ENCODE measurements at places on chromosomes 12 and 14.

- DNase-seq, result no peak
Observed at GRCh38 chr14:85060121-85060520, 469.8 kb upstream of the FLRT2 start.

DNA sequence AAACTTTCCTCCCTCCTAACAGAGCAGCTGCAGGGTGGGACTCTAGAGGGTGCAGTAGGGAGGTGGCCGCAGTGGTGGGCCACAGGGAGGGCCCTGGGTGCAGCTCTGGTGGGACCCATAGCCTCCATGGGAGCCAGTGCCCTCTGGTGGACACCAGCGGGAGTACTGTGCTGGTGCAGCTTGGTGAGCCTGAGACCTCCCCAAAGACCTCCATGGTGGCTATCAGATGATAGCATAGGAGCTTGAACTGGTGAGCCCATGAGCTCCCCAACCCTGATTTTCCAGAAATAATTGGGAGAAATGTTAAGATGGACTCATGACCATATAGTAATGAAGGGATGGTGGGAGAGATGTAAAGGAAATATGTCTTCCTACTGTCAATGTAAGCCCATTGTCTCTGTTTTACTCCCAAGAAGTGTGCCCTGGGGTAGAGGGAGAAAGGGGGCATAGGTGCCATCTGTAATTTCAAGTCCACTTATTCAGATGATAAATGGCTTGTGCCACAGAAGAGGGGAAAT lies 98.7 kb downstream of the GAS2L3 start:
- peak; percentile 24 for DNase-seq

GRCh38 chr14:55448141-55448614 lies 7.8 kb upstream of the TBPL2 start:
- DNase-seq, result peak; percentile 99

GRCh38 chr12:52837413-52837741 lies 3.3 kb upstream of the KRT79 start:
- peak; percentile 94 for DNase-seq

GRCh38 chr14:44982594-44982993 lies 20.6 kb downstream of the TOGARAM1 start:
- DNase-seq, result no peak

DNA sequence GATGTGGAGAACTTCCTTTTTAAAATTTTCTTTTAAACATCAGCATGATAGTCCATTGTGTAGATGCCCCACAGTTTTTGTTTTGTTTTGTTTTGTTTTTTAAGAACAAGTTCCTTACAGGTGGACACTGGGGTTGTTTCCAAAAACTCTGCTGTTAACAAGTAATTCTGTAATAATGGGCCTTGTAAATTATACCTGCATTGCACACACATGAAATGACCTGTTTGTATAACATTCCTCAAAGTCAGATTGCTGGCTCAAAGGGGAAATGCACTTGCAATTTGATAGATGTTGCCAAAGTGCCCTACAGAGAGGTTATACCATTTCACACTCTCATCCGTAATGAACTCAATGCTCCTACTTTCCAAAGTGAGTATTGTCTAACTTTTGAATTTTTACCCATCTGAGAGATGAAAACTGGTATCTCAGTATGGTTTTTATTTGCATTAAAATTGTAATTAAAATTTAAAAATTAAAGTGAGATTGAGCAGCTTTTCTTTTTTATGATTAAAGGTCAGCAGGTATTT lies 89.2 kb downstream of the SPPL3 start:
- no peak for DNase-seq

GRCh38 chr14:71625891-71626701 lies 306.1 kb upstream of the RGS6 start:
- no peak for DNase-seq

DNA sequence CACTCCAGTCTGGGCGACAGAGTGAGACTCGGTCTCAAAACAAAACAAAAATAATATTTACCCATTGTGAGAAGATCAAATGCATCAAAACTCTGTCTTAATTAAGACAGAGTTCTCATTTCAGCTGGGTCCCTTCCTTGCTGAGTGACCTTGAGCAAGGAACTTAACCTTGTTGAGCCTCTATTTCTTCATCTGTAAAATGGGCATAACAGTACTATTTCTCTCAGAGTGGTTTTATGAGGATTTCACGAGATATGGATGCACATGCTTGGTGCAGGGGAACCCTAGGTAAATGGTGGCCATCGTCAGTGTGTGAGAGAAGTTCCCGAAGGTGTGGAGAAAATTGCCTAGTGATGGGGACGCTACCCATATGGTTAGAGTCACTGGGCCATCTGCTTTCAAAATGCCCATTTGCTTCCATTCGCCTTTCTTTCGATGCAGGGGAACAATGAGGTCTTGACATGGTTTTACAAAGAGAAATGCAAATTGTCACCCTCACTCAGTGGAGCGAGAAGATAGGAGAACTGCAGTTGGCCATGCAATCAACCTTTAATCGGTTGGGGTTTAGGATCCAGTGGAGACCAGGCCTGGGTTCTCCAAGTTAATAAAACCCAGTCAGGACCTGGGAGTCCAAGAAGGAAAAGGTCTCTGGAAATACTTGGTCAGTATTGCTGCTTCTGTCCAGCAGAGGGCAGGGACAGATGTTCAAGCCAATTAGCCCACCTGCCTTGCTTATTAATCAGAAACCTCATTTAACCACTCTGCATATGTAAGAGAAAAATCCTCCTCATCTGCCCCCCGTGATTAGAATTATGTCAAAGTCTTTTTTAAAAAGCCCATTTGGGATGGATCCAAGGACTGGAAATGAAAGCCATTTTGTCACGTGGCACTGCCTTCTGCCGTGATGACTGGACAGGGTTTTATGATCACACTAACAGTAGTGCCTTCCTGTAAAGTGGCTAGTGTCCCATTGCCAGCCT lies 37.2 kb downstream of the CFAP251 start:
- DNase-seq, result peak; percentile 8

- DNase-seq, result peak; percentile 6
Observed at GRCh38 chr12:3717283-3717898, 35.5 kb downstream of the CRACR2A start.

DNA sequence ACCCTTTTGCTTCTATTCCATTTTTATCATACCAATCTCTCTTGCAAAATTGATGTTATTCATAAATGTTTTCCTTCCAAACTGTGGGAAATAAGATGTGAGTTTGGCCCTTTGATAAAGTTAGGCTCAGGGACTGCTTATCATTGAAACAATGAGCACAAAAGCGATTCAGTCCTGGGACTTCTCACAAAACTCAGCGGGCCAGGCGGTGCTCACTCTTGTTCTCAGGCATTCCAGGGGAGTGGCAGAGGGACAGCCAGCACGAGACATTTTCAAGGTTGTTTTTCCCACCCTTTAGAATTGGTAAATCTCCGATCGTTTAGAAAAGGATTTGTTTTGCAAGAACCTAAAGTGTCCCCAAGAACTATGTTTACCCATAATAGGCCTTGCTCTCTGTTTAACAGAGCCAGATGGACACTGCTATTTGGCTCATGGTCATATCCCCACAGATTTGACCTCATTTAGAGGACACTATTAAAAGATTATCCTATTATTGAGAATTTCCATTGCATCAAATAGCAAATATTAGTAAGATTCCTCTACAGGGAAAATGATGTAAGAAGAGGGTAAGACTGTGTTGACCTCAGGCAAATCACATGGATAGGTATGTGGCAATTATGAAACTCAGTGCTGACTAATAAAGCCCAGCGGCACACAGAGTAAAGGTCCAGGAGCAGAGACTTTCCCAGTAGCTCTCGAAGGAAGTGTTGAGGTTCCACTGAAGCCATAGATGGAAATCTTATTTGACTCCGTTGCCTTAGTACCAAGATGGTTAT lies 102.7 kb upstream of the USP44 start:
- DNase-seq, result peak; percentile 26

GRCh38 chr12:570435-570920 lies 92.8 kb downstream of the NINJ2 start:
- peak; percentile 88 for DNase-seq

DNA sequence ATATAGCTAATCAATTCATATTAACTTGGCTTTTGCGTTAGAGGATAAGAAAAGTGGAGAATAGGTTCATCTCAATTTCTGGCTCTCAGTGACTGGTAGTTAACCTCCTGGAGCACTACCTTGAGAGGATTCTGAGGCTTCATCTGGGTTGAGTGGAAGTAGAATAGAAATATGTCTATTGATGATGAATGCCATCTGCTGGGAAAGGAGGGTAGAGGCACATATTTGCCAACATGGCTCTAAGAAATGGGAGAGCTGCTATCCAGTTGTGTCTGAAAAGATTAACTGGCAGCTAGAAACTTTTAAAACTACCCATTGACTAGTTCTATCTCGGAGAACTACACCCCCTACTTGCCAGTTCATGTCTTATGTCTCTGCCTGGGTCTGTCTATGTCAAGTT lies 530.1 kb downstream of the NRXN3 start:
- DNase-seq, result no peak

DNA sequence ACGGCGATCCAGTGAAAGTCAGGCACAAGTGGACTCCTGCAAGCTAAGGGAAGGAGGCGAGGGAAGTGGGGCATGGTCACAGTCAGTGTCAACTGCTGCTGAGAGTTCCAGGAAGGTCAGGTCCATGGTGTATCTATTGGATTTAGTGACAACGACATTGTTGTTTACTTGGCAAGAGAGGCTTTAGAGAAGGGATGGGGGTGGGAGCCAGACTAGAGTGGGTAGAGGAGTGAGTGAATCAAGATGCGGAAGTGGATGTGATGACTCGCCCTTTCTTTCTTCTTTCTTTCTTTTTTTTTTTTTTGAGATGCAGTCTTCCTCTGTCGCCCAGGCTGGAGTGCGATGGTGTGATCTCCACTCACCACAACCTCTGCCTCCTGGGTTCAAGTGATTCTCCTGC lies 12.5 kb downstream of the P2RX7 start:
- DNase-seq, result peak; percentile 19

- peak; percentile 81 for DNase-seq
Observed at GRCh38 chr12:53217051-53217930, 10.2 kb upstream of the ITGB7 start.

GRCh38 chr14:68133856-68134255 lies 314.3 kb downstream of the RAD51B start:
- no peak for DNase-seq

GRCh38 chr12:47578836-47579235 lies 127.0 kb downstream of the RPAP3 start:
- DNase-seq, result no peak

GRCh38 chr12:3200032-3200617 lies 122.9 kb downstream of the TSPAN9 start:
- DNase-seq, result no peak

DNA sequence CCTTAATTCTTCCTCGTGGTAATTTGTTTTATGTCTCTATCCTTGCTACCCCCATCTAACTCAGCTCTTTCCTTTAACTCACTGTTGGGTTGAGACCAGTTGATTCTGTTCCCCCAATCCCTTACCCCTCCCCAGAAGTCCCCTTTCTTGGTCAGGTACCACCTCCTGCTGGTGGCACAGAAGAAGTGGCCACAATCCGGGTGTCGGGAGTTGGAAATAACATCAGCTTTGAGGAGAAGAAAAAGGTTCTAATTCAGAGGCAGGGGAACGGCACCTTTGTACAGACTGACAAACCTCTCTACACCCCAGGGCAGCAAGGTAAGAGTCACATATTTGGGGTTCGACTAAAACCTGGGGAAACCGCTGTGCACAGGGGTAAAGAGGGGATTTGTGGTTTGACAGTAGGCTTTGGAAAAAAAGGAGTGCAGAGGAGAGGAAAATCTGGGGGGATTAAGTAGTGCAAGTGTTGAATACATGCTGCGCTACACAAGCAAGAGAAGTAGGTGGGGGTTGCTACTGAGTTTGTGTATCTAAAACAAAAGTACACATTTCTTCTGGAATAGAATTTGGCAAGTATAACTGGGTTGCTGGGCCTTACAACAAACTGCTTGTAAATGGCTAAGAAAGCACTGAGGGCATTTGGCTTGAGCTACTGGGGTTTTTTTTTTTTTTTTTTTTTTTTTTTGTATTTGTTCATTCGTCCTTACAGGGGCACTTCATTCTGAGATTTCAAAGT lies 1.3 kb downstream of the A2ML1 start:
- no peak for DNase-seq

DNA sequence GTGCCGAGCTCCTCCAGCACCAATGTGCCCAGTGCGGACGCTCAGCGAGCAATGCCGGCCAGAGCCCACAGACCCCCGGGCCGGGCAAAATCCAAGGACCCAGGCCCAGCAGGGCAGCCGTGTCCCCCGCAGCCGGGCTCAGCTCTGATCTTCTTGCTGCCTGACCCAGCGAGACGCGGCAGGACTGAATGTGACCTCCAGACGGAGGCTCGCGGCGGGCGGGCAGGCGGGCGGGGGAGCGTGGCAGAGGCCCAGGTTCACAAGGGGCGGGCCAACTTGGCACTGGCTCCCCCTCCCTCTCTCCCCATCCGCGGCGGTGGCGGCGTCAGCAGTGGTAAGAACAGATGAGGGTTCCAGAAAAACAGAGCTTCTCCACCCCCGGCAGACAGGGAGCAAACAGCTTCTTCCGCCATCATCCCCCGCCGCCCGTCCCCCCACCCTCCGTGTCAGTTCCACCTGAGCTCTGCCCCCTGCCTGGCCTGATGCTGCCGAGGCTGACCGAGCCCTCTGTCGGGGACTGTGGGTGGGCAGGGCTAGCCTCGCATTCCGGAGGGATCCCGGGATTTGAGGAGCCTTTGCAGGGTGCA lies 94.3 kb downstream of the RFLNA start:
- peak; percentile 80 for DNase-seq

DNA sequence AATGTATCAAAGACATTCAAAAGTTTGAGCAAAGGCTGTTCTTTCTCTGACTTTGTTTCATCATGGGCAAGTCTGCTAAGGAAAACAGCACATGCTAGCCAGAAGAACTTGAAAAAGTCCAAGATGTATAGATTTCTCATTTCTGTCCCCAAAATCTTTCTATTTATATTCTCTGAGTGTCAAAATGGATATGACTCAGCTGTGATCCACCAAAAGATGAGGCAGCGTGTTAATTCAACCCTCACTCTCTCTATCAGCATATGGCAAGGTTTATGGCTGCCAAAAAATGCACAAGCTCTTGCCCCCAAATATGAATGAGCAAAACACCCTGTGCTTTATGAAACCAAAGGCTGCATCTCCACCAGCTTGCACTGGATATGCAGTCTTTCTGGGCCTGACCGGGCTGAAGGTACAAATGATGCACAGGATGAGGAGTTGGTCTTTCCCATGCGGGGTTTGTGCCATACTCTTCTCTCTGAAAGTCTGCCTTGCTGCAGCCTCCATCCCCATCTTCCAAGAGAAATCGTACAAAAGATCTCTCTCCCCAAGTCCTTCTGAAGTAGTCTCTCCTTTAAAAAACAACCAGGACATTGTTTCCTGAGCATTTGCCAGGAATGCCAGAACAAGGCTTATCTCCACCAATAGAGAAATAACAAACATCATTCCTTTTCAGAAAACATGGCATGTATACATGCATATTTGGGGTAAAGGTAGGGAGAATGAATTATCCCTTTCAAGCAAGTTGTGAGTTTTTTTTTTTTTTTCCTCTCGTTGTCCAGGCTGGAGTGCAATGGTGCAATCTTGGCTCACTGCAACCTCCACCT lies 203.4 kb downstream of the TMX1 start:
- no peak for DNase-seq

Measured in HT1080 (cell line).